ENCODE measurements at places on chromosomes 5 and 9.

DNA sequence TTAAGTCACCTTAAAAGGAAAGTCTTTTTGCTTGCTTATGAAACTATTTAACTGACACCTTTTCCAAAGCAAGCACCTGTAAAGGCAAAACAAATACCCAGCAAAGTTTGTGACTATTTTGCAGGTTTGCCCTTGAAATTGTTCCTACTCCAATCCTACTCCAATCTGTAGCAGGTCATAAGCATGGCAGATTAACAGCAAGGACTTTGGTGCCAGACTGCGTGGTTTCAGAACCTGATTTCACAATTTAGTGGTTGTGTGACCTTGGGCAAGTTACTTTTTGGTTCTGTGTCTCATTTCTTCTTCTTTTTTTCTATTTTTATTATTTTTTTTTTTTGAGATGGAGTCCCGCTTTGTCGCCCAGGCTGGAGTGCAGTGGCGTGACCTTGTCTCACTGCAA, 282.1 kb downstream of the RFX3 start:
- DNase-seq: no peak

- DNase-seq: no peak
Observed at GRCh38 chr5:18357486-18357885, 723.2 kb downstream of the TAF11L14 start.

DNA sequence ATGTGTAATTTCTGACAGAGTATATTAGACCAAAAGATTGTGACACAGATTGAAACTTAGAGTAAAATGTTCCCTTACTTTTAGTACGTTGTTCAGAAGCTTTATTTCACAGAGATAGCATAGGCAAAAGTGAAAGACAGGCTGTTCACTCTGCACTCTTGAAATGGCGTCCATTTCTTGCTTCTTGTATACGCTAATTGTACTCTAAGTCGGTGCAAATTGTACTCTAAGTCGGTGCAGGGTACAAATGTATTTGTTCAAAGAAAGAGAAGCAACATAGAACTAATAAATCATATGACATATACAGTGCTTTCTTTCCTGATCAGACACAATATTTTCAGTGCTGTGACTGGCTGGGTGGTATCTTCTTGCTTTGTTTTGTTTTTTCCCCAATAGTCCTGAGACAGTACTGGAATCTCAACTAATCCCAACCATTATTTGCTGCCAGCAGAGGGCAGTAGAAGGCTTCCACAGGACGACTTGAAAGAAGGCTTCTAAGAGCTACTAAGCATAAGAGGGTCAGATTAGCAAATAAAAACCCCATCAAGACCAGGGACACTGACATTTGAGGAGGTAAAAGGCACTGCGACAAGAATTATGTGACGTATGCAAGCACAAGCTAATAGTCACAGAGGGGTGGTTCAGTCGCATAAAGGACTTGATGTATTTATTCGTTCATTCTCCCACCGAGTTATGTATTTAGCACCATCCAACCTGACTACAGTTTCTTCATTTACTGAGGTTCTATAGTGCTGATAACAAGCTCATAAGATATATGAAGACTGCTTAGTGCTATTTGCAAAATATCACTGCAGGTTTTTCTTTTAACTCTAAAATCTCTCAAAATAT, 831.8 kb downstream of the TAF11L14 start:
- DNase-seq: peak; percentile 58

GRCh38 chr9:77663754-77664153, 15.6 kb upstream of the GNA14 start:
- no peak for DNase-seq

GRCh38 chr5:158152136-158152535, 293.2 kb upstream of the CLINT1 start:
- DNase-seq: no peak

- no peak for DNase-seq
Observed at GRCh38 chr9:114486205-114486963, 18.9 kb downstream of the WHRN start.

GRCh38 chr9:125896404-125896803, 149.2 kb downstream of the PBX3 start:
- no peak for DNase-seq

GRCh38 chr9:122656378-122656777, 1.0 kb downstream of the OR1B1 start:
- DNase-seq: no peak
